ENCODE measurements at places on chromosomes 7 and 10. TPM values are rescaled to one million over a fixed set of nuclear protein-coding genes. Genes with fewer than 3 reads are reported as not detected.

GRCh38 chr10:95400787-95401186, 110.0 kb upstream of the PDLIM1 start:
- H3K36me3 ChIP-seq: no peaks in the 10 kb centered on the region
- no peak for DNase-seq
- H3K4me1 ChIP-seq: no peaks in the 10 kb centered on the region
- no peaks in the 10 kb centered on the region for H3K27me3 ChIP-seq

- H3K36me3 ChIP-seq: no peaks in the 10 kb centered on the region
- H3K27me3 ChIP-seq: peaks cover 9% of the 10 kb centered on the region
- peak overlapping the region; percentile 82 for H3K27ac ChIP-seq
These were observed 443 bp downstream of the MYOF start for GRCh38 chr10:93481637-93482144.

DNA sequence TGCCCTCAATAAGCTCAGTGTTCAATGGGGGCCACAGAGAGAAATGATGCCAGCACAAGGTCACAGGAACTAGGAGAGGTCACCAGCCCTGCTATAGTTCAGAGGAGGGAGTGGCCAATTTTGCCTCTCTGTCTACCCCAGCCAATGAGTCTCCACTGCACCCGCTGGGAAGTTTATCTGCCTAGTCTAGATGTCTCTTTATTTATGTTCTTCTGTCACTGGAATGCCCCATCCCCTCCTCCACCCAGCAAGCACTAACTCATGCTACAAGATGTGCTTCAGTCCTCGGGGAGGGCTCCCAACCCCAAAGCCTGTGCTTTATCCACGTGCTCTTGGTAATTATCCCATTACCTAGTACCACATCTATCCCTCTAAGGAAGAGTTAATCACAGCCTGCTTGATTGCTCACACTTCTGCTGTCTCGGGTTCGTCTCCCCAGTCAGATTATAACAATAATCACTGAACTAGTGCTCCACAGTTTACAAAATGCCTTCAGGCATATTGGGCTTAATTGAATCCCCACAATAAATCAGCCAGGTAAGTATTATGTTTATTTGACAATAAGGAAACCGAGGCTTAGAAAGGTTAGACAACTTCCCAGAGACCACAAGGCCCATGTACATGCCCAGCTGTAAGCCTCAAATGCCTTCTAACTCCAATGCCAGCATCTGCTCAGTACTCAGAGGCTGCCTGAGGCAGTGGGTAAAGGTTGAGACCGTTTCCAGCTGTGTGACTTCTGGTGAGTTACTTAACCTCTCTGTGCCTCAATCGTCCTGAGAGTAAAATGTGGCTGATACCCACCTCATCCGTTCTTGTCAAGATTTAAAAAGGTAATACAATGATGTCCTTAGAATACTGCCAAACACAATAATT, 3.9 kb downstream of the HIP1 start:
- H3K36me3 ChIP-seq: no peaks in the 10 kb centered on the region
- no peak overlapping the region for H3K27ac ChIP-seq
- DNase-seq: no peak

GRCh38 chr10:125520968-125521367, 162.0 kb downstream of the TEX36 start:
- no peaks in the 10 kb centered on the region for H3K4me1 ChIP-seq
- no peak overlapping the region for H3K4me3 ChIP-seq
- DNase-seq: no peak

DNA sequence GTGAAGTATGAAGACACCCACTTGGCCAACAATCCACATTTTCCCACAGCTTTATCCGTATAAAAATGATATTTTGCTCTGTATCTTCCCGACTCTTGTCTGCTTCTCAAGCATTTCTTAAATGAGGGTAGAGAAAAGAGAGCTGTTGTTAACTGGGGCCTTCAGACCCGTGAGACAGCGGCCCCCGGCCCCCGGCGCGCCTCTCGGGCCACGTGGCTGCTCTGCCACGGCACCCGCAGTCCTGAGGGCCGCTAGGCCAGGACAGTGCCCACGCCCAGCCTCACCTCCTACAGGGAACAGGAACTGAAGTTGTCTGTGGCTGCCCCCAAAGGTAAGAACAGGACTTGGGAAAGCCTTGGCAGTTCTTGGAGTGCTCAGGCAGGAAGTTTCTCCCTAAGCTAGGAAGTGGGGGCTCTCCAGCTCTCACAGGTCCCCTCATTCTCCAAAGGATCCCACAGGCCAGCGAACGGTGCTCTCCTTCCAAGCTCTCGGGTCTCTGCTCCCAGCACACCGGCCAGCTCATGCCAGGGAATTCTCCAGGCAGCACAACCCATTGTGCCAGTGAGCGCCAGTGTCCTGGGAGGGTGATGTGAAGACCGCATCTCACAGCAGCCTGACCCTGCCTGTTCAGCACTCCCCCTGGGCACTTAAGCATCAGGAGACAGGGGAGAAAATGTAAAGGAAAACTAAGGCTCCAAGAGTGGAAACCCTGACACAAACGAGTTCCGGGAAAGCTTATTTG, 230.3 kb upstream of the PFKP start:
- no peak overlapping the region for H3K27ac ChIP-seq
- no peak overlapping the region for H3K4me3 ChIP-seq
- H3K4me1 ChIP-seq: no peaks in the 10 kb centered on the region
- no peak for DNase-seq
- H3K27me3 ChIP-seq: no peaks in the 10 kb centered on the region

- H3K27me3 ChIP-seq: no peaks in the 10 kb centered on the region
- H3K4me1 ChIP-seq: no peaks in the 10 kb centered on the region
- DNase-seq: no peak
- H3K36me3 ChIP-seq: no peaks in the 10 kb centered on the region
- no peak overlapping the region for H3K27ac ChIP-seq
- H3K4me3 ChIP-seq: no peak overlapping the region
These were observed 994.4 kb upstream of the LRRTM3 start for GRCh38 chr10:65931291-65932070.

GRCh38 chr10:11295492-11295891, 277.8 kb downstream of the CELF2 start:
- DNase-seq: no peak
- peaks cover 3% of the 10 kb centered on the region for H3K4me1 ChIP-seq
- H3K36me3 ChIP-seq: peaks cover 86% of the 10 kb centered on the region
- H3K27me3 ChIP-seq: no peaks in the 10 kb centered on the region
- H3K4me3 ChIP-seq: no peak overlapping the region

- H3K36me3 ChIP-seq: no peaks in the 10 kb centered on the region
- no peak for DNase-seq
- H3K27me3 ChIP-seq: peaks cover 11% of the 10 kb centered on the region
- no peaks in the 10 kb centered on the region for H3K4me1 ChIP-seq
- H3K27ac ChIP-seq: no peak overlapping the region
- H3K4me3 ChIP-seq: no peak overlapping the region
These were observed 133.2 kb downstream of the CFAP58 start for GRCh38 chr10:104486803-104487202.

The PAX4 gene
- total RNA-seq: not detected

The ZNF398 gene
- 15.3 TPM for total RNA-seq

The TMEM236 gene
- 0.04 TPM for total RNA-seq

The ZNF239 gene
- total RNA-seq: 0.45 TPM
